ENCODE measurements at places on chromosomes 12 and 14. TPM values are rescaled to one million over a fixed set of nuclear protein-coding genes. Genes with fewer than 3 reads are reported as not detected.

The TMEM179 gene
- 1.1 TPM for polyA plus RNA-seq

DNA sequence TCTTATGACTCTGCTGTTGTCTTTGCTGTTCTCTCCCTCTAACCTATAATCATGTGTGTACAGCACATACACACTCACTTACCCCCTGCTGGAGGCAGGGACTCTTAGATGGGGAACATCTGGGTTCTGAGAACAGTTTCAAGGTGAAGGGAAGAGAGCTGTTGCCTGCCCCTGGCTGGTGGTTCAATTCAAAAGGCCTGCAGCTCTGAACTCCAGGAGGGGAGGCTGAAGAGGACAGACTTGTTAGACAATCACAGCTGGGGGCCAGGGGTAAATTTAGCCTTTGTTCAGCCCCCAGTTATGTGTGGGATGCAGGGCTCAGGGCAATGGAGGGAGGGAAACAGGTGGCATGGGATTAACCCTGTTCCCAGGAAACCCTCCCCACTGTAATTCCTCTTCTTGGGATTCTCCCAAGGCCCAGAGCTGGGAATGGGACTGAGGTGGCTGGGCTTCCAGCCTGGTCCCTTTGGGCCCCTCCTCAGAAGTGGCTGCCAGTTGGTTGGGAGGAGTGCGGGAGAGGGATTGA is 1.9 kb downstream of the MYL6B start:
- no peak for DNase-seq

GRCh38 chr14:95183532-95184412 is 26.4 kb upstream of the DICER1 start:
- DNase-seq: no peak

The IL31 gene
- polyA plus RNA-seq: not detected

GRCh38 chr12:46770501-46771183 is 55.2 kb downstream of the SLC38A4 start:
- peak; percentile 47 for DNase-seq

The C12orf50 gene
- 0.16 TPM for polyA plus RNA-seq

The SLC5A8 gene
- 36.5 TPM for polyA plus RNA-seq

DNA sequence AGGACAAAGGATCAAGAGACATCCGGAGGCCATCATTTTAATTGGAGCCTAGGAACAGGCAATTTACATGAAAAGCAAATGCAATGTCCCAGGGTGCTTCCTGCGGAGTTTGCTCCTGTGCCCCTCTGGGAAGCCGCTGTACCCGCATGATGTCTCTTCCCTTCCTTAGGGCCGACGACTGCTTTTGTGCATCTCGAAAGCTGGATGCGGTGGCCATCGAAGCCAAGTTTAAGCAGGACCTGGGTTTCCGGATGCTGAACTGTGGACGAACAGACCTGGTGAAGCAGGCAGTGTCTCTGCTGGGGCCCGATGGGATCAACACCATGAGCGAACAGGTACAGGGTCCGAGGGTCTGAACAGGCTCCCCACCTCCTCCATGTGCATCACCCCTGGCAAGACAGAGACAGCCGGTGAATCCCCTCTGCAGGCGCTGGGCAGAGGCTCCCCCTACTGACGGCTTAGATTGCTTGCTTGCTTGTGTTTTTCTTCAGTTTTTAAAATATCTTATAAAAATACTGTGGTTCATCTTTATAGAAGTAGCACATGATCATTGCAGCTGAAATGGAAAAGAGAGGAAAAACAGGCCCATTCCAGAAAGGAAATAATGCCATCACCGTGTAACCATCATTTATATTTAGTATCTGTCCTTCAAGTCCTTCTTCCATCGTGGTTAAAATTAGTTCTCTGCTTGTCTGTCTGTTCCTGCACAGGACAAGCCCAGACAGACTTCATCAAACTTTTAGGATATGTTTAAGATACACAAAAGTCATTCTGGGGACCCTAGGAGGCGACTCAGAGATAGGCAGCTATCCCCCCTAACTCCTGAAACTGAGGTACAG is 75.4 kb upstream of the PWP1 start:
- no peak for DNase-seq

All from renal pelvis (tissue), 12 donors.